NCI-H460 (cell line): ENCODE measurements at places on chromosomes 11 and 22. TPM values are rescaled to one million over a fixed set of nuclear protein-coding genes. Genes with fewer than 3 reads are reported as not detected.

DNA sequence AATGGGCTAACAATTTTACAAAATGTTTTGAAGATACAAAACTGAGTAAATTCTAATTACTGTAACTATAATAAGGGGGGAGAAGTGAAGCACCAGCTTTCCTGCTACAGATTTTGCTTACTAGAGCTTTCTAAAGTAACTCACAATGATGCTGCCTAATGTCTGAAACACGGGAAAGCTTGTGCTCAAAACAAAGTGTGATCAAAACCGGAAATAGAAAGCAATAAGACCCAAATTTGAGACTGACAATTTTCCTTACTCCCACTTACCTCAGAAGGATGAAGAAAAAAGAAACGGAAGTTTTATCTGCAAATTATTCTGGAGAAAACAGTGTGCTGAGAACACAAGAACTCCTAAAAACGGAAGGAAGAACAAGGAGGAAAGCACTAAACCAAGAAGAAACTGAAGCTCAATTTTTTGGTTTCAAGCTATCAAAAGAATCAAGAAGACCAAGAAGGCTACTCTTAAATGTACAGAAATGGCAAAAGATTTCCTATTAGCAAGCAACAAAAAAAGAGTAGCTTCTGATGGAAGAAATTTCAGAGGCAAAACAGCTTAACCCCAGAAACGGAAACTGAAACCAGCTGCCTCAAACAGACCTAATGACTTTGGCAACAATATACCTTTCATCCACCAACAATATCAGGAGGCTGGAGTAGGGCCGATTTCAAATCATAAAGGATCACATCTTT, 33.4 kb downstream of the AMBRA1 start:
- DNase-seq, result no peak

PATE1 gene
- total RNA-seq, result not detected in 2 replicates

TMEM41B gene
- total RNA-seq, result 30.5 and 31.9 TPM in 2 replicates

- no peak for DNase-seq
These were observed 377.2 kb upstream of the DDI1 start for GRCh38 chr11:103659206-103659618.

DNA sequence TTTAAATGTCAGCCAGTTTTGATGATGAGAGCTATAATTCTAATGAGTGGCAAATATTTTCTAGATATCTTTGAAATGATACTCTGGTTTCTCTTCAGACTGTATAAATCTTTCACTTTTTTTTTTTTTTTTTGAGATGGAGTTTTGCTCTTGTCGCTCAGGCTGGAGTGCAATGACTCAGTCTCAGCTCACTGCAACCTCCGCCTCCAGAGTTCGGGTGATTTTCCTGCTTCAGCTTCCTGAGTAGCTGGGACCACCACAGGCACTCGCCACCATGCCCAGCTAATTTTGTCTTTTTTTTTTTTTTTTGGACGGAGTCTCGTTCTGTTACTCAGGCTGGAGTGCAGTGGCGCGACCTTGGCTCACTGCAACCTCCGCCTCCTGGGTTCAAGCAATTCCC, 113.6 kb downstream of the TEAD1 start:
- DNase-seq, result no peak
